ENCODE measurements at places on chromosomes 12 and 14.

- no peak for DNase-seq
Measured at GRCh38 chr12:3615862-3616261, 124.9 kb downstream of the PRMT8 start.

DNA sequence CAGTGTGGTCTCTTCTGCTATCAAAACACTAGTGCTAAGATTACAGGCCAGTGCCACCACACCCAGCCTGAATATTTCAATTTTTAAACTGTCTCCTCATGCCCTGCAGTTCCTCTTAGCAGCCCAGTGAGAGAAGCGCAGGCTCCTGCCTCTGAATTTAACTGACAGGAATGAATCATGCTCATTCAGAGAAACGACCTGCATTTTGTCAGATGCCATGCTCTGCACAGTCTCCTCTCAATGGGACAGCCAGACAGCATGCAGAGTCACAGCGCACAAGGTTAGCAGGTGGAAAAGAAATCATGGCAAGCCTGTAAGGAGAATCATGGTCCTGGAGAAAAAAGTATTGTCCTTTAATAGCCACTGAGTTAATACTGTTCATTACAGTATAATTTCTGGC, 691.0 kb upstream of the SEL1L start:
- no peak for DNase-seq

GRCh38 chr12:121057794-121058193, 18.7 kb upstream of the OASL start:
- no peak for DNase-seq

- no peak for DNase-seq
Measured at GRCh38 chr14:35506927-35507326, 27.0 kb upstream of the INSM2 start.

GRCh38 chr12:69922999-69923398, 98.0 kb downstream of the MYRFL start:
- no peak for DNase-seq

DNA sequence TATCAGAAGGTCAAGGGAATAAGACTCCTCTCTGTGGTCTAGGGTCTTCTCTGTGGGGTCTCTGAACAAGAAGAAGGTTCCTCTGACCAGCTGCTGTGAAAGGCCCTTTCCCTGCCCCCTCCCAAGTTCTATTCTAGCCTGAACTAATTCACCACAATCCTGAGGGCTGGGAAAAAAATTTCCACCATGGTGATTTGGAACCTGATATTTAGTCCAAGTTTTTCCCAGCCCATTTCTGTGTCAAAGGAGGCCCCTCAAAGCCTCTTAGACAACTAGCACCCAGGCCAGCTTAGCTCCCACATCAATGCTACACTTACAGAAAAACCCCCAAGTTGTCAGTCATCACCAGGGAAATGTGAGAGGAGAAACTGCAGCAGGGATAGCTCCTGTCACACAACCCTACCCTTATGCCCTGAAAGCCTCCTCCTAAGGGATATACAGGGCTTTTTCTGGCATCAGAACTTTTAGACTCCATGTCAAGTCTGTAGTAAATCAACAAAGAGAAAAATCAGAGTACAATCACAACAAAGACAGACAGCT, 4.5 kb downstream of the FMNL3 start:
- DNase-seq, result no peak

- DNase-seq, result no peak
Measured at GRCh38 chr14:103886304-103887169, 39.2 kb upstream of the PPP1R13B start.

DNA sequence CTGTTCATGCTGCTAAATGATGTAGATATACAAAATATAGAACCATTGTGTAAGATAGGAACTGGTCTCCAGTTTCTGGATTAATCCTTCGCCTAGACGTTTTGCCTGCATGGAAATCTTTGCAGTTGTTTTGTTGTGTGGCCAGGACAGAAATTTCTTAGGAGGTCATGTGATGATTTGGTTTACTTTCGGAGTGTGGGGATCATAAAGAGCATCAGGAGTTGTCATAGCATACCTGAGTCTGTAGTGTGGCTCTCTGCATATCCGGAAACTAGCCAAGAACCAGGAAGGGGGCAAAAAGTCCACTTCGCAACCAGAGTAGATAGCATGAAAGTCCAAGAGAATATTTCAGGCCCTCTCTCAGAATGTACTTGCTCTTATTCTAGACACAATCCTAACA, 3.1 kb downstream of the SAMD4A start:
- DNase-seq, result no peak

DNA sequence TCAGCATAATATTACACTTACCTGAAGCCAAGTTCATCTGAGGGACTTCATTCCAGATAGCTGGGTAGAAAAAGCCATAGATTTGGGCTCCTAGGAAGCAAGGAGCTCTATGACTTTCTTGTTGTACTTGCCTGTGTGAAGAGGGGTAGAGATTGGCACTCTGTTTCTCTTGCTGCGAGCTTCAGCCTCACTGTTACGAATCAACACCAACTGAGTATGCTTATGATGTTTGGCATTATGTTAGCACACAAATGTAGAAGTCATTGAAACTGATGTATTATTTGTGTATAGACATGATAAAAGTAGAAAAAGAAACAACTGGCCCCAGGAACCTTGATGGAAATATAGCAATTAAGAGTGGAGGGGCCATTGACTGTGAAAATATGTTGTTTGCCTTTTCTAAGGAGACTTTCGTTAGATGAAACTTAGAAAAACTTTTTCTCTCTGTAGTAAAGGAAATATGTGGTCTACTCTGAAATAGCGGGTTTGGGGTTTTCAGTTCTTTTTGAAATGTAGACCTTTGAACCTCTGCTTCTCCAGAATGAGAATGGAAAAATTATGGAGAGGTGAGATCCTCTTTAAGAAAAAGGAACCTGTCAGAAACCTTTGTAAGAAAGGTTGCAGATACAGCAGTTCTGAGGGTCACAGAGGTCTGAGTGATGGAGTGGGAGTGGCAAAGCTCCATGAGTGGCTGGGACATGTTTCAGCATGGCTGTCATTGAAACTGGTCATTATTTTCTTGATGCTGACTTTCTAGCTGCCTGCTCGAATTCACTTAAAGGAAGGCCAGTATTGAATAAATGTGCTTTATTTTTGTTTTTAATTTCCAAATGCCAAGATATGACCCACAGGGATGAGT, 159.9 kb downstream of the GCH1 start:
- no peak for DNase-seq

DNA sequence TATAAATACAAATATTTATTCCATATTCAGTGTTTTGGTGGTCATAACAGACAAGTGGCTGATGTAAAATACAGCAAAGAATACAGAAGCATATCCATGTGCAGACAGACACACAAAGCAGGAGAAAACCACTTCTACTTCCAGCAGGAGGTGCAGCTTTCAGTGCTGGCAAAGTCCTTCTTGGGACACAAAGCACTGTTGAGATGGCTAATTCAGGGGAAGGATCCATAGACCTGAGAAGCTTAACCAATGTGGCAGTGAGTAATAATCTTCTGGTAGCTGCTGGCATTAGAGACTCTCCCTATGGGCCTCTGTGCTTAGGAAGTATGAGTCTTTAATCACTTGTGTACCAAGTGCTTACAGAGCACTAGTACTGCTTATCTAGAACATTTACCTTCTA, 26.8 kb downstream of the AMN1 start:
- no peak for DNase-seq

GRCh38 chr12:44875954-44876543, at the start of gene NELL2:
TSS of gene NELL2 (minus strand) at chr12:44876315. CDS start at chr12:44875869, 446 bp downstream.
- DNase-seq, result no peak

DNA sequence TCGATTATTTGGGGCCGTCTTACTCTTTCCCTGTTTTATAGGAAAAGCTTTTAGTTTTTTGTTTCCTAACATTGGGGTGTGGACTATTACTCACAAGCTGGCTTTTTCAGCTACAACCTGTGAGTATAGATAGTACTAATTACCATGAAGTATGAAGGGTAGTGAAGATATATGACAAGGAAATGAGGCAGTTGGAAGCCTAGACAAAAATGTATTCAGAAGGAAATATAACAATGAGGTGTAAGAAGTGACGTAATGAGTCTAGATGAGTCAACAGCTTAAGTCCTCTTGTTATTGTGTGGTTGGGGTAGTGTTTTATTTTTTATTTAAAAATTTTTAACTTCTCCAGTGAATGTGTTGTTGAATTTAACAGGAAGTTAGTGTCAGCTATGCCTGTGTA, 804.5 kb downstream of the NRXN3 start:
- DNase-seq, result no peak

DNA sequence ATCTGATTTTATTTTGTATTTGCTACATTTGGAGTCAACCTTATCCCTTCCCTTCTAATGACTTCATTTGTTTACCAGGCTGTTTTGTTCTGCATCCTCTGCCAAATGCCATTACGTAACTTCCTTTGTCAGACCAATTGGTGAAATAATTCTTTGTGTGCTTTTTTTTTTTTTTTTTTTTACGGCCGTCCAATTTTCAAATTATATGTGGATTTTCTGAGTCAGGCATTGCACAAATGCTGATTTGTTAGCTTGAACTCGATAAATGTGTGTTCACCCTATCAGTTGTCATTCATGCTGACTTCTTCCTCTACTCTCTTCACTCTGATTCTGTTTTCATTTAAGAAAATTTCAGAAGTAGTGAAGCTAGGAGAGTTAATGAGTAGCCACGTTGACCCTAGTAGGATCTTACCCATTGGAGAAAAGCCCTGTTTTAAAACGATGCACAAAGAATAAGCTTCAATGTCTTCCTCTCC, 386.2 kb downstream of the DIO2 start:
- no peak for DNase-seq

DNA sequence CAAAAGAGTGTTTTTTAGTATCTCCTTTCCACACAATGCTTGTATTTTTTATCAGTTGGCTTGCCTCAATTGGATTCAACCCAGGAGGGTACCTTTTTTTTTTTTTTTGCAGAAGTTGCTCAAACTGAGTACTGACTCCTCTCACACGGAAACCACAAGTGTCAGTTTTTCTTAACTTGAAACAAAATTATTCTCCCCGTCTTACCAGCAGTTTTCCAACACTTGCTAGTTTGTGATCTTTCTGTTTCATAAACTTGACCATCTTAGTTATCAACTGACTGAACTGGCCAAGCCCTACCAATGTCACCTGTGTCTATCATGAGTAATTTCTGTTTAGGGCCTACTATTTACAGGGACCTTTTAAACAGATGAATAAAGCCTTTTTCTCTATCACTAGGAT, 34.1 kb upstream of the ITPR2 start:
- DNase-seq, result no peak

- DNase-seq, result no peak
Measured at GRCh38 chr14:21440859-21441258, 15.1 kb downstream of the CHD8 start.

GRCh38 chr12:46108721-46109120, 118.3 kb upstream of the SCAF11 start:
- DNase-seq, result no peak

GRCh38 chr14:57822081-57822480, 43.8 kb downstream of the SLC35F4 start:
- no peak for DNase-seq

GRCh38 chr12:26327975-26328644, 132.7 kb downstream of the SSPN start:
- peak; percentile 29 for DNase-seq

- DNase-seq, result no peak
Measured at GRCh38 chr12:18868717-18869116, 130.8 kb downstream of the CAPZA3 start.

DNA sequence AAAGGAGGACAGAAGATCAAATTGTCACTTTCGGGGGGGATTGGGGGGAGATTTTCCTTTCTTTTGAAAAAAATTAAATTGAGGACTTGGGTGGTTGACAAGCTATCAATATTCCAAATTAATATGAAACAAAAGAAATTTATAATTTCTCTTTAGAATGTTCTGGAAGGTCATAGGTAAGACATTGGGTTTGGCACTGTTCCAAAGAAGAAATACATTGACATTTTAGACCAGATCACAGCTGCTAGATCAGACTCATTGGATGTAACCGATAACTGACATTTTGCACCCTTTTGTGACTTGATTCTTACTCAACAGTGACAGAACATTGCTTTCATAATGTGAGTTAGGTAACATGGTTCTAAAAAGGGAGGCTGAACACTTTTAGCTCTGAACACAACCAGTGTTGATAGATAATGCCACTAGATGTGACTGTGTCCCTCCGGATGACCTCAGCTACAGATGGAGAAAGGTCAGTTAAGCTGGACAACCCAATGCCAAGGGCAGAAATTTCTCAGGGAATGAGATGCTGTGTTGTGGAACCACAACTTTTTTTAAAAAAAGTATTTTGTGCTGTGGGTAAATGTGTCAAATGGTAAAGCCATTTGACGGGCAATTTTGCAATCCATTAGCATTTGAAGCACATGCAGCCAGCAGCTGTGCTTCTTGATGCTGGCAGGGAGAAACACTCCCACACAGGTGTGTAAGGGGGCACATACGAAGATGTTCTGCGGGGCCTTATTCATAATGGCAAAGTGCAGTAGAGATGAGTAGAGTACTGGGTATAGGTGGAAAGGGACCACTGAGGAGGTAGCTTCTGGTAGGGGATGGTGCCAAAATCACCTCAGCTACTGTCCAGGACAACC, 62.9 kb downstream of the RFX4 start:
- no peak for DNase-seq
